ENCODE measurements at places on chromosomes 2 and 18. TPM values are rescaled to one million over a fixed set of nuclear protein-coding genes. Genes with fewer than 3 reads are reported as not detected.

Gene REG3G
- polyA plus RNA-seq = not detected

Gene WDR54
- 26.0 TPM for polyA plus RNA-seq

DNA sequence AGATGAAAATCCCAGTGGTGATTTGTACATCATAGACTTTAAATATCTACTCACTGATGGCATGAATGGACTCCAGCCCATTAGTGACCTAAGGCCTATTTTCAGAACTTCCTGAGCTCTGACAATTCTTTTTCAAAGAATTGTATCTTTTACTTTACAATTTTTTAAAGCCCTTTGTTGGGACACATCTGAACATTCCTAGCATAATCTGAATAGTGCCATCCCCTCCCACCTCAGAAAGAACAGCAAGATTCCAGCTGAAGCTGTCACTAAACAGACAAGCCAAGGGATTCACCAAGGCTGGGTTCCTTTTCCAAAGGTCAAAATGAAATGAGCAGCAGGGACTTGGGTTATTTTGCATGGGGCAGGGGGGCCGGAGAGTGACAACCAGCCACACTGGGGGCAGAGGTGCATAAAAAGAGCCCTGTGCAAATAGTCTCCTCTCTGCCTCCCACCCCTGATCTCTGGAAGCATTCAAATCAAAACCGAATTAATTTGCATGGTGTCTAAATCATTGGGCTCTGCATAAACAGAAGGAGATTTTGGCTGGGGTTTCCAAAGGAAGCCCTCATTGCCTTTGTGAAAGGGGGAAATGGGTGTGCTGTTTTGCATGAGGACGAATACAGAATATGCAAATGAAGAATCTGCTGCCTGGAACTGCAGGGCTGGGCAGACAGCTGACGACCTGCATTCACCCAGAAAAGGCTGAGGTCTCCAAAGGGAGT lies 17.2 kb downstream of the EPHA4 start:
- DNase-seq = no peak

DNA sequence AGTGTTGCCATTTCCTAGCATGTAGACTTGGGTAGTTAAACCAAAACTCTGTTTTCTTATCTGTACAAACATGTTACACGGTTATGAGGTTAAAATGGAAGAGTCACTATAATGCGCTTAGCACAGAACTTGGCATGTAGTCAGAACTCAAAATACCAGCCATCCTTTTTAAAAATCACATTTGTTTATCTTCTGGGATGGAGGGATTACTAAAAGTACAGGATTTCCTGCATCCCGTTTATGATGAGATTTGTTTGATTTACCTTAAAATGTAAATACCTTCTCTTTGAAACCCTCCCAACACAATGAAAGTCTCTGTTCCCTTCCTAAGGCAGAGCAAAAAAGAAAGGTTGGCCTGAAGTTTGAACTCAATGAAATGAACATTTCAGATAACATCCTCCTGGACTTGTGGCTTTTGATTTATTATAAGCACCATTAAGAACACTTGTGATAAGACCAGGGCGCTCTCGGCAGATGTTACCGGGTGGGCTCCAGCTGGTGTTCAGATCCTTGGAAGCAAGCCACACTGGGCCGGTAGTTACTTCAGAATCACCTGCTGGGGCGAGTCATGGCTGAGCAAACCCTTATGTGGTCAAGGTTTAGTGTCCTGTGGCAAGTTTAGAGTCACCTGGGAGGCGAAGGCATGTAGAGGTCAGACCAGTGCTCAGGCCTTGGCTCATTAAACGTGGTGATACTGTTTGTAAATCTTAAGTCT lies 105.7 kb downstream of the MGAT5 start:
- DNase-seq = no peak

DNA sequence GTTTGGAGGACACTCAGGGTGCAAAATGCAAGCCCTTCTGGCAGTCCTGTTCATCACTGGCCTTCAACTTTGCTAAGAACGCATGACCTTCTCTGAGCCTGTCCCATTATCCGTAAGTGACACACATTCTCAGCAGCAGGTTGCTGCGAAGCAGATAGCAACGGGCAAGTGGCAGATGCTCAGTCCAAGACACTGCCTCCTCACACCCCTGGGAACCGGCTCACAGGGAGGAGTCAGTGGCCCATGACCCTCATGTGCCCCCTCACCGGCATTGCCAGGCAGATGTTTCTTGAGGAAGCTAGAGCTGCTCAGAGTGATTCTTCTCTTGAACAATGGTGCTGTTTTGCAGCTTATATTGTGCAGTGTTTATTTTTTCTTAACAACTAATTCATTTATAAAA lies 737.2 kb upstream of the HS6ST1 start:
- no peak for DNase-seq

Gene EPAS1
- 312 TPM for polyA plus RNA-seq

DNA sequence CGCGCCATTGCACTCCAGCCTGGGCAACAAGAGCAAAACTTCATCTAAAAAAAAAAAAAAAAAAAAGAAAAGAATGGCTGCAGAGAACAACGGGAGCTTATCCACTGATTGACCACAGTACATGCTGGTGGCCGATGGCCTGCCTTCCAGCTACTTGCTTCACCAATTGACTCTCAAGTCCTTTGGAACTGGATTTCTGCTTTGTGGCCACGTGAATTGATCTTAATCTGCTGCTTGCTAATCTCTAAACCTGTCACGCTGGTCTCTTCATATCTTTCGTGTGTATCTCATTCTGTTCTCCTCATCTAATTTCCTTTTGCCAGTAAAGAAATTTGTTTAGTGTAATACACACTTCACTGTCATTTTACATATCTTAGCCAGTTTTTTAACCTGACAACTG lies 512.5 kb upstream of the CNTNAP5 start:
- no peak for DNase-seq

GRCh38 chr18:80115035-80115434 lies 6.0 kb downstream of the ADNP2 start:
- DNase-seq = no peak
